ENCODE measurements at places on chromosomes 11 and 22.
A peak's percentile ranks its signal among the peaks of the same experiment; 100 is the strongest.

DNA sequence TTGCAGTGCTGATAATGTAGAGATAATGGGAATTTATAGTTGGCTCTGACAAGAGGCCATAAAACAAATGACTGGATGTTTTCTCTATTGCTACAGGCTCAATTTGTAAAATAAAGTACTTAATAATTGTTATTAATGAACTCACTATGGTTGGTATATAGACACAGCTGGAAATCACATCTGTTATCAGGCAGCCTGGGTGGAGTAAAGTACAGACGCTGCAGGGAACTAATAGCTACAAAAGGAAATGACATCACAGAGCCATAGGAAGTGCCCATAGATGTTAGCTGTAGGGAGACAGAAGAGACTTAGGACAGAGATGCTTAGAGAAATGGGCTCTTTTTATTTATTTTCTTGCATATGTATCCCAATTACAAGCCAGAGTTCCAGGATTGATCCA is 81.0 kb upstream of the SNX19 start:
- no peak for DNase-seq

DNA sequence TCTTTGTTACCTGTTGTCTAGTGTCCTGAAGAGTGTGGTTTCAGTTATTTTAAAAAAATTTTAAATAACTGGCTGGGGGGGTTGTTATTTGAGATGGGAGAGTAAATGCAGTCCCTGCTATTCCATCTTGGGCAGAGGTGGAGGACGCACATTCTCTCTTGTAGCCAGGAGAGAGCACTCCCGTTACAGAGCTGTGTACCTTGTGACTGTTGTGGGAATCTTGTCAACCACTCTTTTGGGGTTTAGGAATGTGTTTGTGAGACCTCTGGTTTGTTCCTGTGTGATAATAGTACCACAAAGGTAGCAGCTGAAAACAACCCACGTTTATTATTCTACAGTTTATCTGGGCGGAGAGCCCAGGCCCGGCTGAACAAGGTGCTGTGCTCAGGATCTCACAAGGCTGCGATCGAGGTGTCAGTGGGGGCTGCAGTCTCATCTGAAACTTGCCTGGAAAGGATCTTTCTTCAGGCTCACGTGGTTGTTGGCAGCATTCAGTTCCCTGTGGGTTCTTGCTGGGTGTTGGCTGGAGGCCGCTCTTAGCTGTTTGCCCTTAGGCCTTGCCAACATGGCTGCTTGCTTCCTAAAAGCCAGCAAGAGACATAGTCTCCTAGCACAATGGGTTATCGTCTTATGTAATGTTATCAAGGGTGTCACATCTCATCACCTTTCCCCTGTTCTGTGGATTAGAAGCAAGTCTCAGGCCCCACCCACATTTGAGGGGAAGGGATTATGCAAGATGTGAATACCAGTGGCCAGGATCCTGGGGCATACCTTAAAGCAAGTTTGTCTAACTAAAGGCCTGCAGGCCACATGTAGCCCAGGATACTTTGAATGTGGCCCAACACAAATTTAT is 20.6 kb downstream of the IGHMBP2 start:
- no peak for DNase-seq

- peak; percentile 54 for DNase-seq
Observed at GRCh38 chr22:47199261-47199978, 437.0 kb downstream of the TBC1D22A start.

GRCh38 chr22:38202437-38203089 is 769 bp downstream of the MAFF start:
- DNase-seq, result peak; percentile 97

- DNase-seq, result no peak
Observed at GRCh38 chr11:17914957-17915356, 97.9 kb downstream of the SERGEF start.

GRCh38 chr11:118804094-118804493 is 13.1 kb upstream of the DDX6 start:
- DNase-seq, result no peak

GRCh38 chr11:95065336-95065735 is 1.4 kb upstream of the SRSF8 start:
- no peak for DNase-seq

- no peak for DNase-seq
Observed at GRCh38 chr11:84089072-84090057, 803.2 kb upstream of the CCDC90B start.

DNA sequence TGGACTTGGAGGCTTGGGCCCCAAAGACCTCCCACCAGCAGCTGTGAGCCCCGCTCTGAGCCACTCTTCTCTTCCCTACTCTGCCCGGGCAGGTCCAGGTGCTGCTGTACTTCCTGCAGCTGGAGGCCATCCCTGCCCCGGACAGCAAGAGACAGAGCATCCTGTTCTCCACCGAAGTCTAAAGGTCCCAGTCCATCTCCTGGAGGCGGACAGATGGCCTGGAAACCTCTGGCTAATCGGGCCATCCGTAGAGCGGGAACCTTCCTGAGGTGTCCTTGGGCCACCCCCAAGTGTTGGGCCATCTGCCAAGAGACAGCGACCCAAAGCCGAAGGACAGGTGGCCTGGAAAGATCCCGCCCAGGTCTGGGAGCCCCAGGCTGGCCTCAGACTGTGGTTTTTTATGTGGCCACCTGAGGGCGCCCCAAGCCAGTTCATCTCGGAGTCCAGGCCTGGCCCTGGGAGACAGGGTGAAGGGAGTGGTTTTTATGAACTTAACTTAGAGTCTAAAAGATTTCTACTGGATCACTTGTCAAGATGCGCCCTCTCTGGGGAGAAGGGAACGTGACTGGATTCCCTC is 135.1 kb downstream of the BCR start:
- DNase-seq, result no peak

DNA sequence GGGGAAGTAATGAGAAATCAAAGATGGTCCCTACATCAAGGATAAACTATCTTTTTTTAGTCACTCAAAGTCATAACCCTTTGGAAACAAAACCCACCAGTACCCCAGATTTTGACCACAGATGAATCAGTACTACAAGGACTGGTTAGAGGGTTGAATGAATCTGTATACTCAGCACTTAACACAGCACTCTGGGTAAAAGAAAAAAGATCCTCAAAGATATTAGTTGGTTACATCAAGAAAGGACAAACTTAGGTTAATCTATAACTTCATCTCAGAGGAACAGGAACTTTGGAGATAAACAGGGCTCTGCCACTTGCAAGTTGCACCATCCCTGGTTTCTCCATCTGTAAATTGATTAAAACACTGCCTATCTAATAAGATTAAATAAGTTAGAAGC is 18.8 kb downstream of the SC5D start:
- no peak for DNase-seq

GRCh38 chr11:128288368-128288767 is 299.0 kb downstream of the ETS1 start:
- no peak for DNase-seq

GRCh38 chr11:99795999-99796398 is 775.2 kb downstream of the CNTN5 start:
- no peak for DNase-seq

GRCh38 chr22:49255154-49255553 is 572.5 kb downstream of the BRD1 start:
- peak; percentile 54 for DNase-seq

GRCh38 chr11:69120096-69120875 is 35.4 kb upstream of the SMIM38 start:
- DNase-seq, result no peak

DNA sequence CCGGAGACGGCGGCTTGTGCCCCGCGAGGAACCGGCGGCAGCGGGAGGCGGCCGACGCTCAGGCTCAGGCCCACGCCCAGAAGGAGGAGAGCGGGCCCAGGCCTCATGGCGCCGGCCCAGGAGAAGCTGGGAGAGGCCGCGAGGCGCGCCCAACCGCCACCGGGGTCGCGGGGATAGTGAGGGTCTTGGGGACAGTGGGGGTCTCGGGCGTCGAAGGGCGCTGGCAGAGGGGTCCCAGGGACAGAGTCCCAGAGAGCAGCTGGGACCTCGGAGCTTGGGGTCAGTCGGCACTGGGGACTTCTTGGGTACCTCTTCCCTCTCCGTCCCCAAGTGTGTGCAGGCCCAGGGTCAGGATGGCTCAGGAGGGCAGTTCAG is at the start of gene PKDREJ:
Gene PKDREJ, minus strand, starts transcription at position 128 of the 375 bp plus-strand sequence. Its CDS starts 21 bp downstream, at position 107.
- no peak for DNase-seq

GRCh38 chr11:128874427-128874826 is 7.3 kb upstream of the KCNJ1 start:
- DNase-seq, result no peak

DNA sequence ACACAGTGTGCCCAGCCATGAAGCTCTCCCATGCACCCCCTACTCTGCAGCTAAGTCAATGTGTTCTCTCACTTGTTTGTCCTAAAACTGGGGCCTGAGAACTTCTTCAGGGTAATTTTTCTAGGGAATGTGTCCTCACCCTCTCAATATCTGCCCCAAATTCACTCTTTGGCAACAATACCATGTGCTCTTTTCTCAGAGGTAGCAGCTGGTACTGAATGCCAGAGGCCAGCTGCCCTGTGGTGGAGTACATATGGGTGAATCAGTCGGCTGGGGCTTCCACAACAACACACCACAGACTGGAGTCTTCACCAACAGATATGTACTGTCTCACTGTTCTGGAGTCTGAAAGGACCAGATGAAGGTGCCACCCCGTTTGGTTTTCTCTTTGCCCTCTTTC is 97.7 kb upstream of the TOP3B start:
- DNase-seq, result no peak

- DNase-seq, result no peak
Observed at GRCh38 chr11:119530509-119530908, 107.5 kb upstream of the THY1 start.

GRCh38 chr11:17511571-17511970 is 32.6 kb downstream of the USH1C start:
- no peak for DNase-seq

DNA sequence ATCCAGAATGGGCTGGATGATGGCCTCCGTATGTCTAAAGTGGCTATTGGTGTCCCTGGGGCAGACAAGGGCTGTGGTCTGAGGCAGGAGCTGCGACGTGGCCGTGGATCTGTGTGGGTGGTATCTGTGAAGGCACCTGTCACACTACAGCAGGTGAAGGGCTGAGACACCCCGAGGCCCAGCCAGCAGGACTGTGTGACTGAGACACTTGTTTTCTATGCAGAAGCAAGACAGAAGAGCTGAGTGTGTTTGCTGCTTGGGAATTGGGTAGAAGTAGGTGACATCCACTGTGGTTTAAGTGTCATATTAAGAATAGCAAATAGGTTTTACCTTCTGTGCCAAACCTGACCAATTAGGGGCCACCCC is 35.0 kb downstream of the AMPD3 start:
- DNase-seq, result peak; percentile 46

- DNase-seq, result no peak
Observed at GRCh38 chr11:35218956-35219355, 80.0 kb downstream of the CD44 start.

- DNase-seq, result no peak
Observed at GRCh38 chr22:39110631-39111561, 13.9 kb downstream of the APOBEC3H start.

GRCh38 chr11:59191890-59192289 is 20.0 kb downstream of the DTX4 start:
- DNase-seq, result no peak

- peak; percentile 45 for DNase-seq
Observed at GRCh38 chr11:117230286-117230961, 1.4 kb downstream of the PCSK7 start.

Data from coronary artery (tissue), 2 donors.